ENCODE measurements at places on chromosomes 3 and 15. TPM values are rescaled to one million over a fixed set of nuclear protein-coding genes. Genes with fewer than 3 reads are reported as not detected.
A peak's percentile ranks its signal among the peaks of the same experiment; 100 is the strongest.

ATP10A gene
- polyA plus RNA-seq, result 0.71 TPM

CTXND1 gene
- not detected for polyA plus RNA-seq

SLC2A2 gene
- polyA plus RNA-seq, result not detected

FBXO45 gene
- 1.8 TPM for polyA plus RNA-seq

ALDH1A2 gene
- polyA plus RNA-seq, result 3.4 TPM

SEMA3B gene
- polyA plus RNA-seq, result not detected

LIPC gene
- 0.37 TPM for polyA plus RNA-seq

AGTR1 gene
- not detected for polyA plus RNA-seq

TMEM44 gene
- not detected for polyA plus RNA-seq

SLC30A4 gene
- polyA plus RNA-seq, result 0.21 TPM

- H3K4me1 ChIP-seq, result no peaks in the 10 kb centered on the region
- no peak overlapping the region for H3K4me3 ChIP-seq
- no peak for DNase-seq
- peaks cover 8% of the 10 kb centered on the region for H3K27me3 ChIP-seq
- H3K36me3 ChIP-seq, result no peaks in the 10 kb centered on the region
- no peak overlapping the region for H3K27ac ChIP-seq
Measured at GRCh38 chr15:89457086-89457485, 39.3 kb downstream of the RHCG start.

DNA sequence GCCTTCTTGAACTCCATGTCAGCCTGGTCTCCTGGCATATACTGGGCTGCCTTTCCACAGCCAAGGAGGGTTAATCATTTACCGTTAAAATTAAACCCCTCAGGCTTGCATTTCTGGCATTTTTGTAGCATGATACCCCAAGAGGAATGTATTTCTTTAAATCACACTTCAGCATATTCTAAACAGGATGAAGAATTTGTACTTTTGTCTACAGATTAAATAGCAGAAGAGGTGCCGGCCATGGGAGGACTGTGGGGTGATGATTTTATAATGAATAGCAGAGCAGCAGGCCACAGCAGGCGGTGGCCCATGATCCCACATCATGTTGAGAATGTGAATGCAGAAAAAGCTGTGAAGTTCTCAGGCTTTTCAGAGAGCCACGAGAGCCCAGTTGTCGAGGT is 90.2 kb downstream of the ARNT2 start:
- H3K27me3 ChIP-seq, result no peaks in the 10 kb centered on the region
- no peak for DNase-seq
- no peaks in the 10 kb centered on the region for H3K36me3 ChIP-seq

DNA sequence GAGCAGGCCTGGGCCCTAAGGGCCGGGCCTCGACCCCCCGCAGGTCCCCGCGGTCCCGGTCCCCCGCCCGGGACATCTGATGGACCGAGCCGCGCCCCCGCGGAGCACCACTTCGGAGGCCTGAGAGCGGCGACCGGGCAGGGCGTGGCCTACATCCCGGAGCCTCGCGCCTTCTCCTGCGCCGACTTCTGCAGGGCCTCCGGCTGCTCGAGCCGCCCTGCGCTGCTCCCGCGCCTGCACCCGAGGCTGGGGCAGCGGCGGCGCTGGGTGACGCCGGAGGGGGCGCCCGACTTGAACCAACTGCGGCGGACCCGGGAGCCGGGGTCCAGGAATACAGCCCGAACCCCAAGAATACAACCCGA is 14.9 kb upstream of the GP9 start:
- no peak for DNase-seq
- peaks cover 3% of the 10 kb centered on the region for H3K4me1 ChIP-seq
- peaks cover 47% of the 10 kb centered on the region for H3K27me3 ChIP-seq
- H3K4me3 ChIP-seq, result no peak overlapping the region

DNA sequence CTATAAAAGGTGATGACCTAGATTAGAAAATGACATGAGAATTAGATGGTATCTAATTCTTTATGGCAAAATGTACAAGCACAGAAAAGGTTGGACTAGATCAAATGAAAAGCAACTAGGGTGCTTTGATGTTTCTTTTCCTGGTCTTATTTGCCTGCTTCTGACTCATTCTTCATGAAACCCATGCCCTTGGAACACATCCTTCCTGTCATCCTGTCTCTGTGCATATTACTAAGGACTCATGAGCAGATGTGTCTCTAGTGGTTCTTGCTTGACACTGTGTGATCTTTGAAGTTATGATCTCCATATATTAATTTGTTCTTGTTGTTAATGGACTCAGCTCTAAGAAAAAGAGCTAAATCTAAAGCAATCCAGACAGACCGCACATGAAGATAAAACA is 314.0 kb downstream of the ERC2 start:
- H3K27me3 ChIP-seq, result no peaks in the 10 kb centered on the region
- H3K36me3 ChIP-seq, result no peaks in the 10 kb centered on the region
- no peak for DNase-seq
- peaks cover 15% of the 10 kb centered on the region for H3K4me1 ChIP-seq
- H3K4me3 ChIP-seq, result no peak overlapping the region

- DNase-seq, result no peak
- H3K4me1 ChIP-seq, result peaks cover 8% of the 10 kb centered on the region
- peaks cover 16% of the 10 kb centered on the region for H3K36me3 ChIP-seq
- no peaks in the 10 kb centered on the region for H3K27me3 ChIP-seq
- no peak overlapping the region for H3K4me3 ChIP-seq
Measured at GRCh38 chr3:50653937-50654595, 20.7 kb upstream of the DOCK3 start.

- H3K27me3 ChIP-seq, result no peaks in the 10 kb centered on the region
- peaks cover 50% of the 10 kb centered on the region for H3K36me3 ChIP-seq
- peaks cover 12% of the 10 kb centered on the region for H3K4me1 ChIP-seq
- H3K27ac ChIP-seq, result no peak overlapping the region
Measured at GRCh38 chr15:68097029-68097428, 42.9 kb downstream of the PIAS1 start.

DNA sequence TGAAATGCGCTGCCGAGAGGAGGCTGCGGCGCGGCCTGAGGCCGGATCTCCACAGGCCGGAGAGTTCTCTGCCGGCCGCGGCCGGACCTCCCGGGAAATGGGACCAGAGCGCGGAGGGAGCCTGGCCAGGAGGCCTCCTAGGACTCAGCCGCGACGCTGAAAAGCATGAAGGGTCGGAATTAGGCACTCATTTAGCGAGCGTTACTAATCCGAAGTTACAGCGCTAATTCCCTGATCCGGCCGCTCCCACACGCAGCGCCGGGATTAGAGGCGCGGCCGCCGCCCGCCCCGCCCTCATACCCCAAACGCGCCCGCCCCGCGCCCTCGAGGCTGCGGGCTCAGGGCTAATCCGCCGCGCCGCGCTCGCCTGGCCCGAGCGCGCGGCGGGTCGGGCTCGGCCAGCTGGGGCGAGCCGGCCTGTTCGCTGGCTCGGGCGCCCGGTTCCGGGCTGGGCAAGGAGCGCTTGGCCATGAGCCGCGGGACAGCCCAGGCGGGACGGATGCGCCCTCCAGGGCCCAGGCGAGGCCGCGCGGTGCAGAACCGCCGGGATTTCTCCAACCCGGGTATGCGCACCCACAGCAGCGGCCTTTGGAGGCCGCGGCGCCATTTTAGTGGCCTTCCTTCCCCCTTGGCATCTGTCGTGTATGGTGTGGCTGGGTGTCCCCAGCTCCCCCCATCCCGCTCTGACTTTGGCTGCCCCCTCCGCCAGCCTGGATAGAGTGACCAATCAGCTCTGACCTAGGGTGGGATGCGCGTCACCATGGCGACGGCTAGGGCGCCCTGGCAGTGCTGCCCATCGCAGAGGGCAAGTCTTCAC is 36.8 kb upstream of the POLG start:
- no peak overlapping the region for H3K4me3 ChIP-seq
- peaks cover 37% of the 10 kb centered on the region for H3K4me1 ChIP-seq
- peaks cover 98% of the 10 kb centered on the region for H3K27me3 ChIP-seq
- H3K36me3 ChIP-seq, result no peaks in the 10 kb centered on the region

DNA sequence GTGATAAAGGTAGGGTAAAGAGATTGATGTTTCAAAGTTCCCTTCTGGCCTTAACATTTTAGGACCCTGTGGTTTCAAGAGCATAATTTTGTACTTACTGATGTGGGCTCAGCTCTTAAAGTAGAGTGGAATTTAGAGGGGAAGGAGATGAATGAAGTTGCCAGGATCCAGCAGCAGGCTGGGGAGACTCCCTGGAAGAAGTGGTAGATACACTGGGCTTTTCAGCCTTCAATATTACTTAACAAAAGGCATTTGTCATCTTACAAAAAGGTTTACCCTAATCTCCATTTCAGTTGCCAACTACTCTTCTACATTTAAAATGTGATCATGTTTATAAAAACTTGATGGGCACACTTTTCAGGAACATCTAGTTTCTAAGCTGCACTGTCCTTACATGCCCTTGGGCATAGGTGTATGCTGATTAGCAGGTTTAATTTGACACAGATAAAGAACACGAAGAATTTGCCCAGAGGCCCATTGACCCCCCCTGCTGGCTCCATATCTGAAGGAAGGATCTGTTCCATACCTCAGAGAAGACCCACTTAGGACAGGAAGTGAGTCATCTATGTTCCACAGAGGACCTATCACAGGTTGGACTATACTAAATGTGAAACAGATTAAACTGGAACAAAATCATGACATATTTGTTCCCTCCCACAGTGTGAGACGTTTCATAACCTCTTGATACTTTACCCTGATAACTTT is 93.0 kb upstream of the LPP start:
- H3K4me1 ChIP-seq, result no peaks in the 10 kb centered on the region
- no peak overlapping the region for H3K27ac ChIP-seq
- no peaks in the 10 kb centered on the region for H3K36me3 ChIP-seq
- no peaks in the 10 kb centered on the region for H3K27me3 ChIP-seq
- H3K4me3 ChIP-seq, result no peak overlapping the region
- DNase-seq, result peak; percentile 34

- no peak overlapping the region for H3K4me3 ChIP-seq
- DNase-seq, result no peak
- peaks cover 50% of the 10 kb centered on the region for H3K36me3 ChIP-seq
- H3K27ac ChIP-seq, result no peak overlapping the region
Measured at GRCh38 chr3:51937014-51937413, 4.7 kb downstream of the RRP9 start.

DNA sequence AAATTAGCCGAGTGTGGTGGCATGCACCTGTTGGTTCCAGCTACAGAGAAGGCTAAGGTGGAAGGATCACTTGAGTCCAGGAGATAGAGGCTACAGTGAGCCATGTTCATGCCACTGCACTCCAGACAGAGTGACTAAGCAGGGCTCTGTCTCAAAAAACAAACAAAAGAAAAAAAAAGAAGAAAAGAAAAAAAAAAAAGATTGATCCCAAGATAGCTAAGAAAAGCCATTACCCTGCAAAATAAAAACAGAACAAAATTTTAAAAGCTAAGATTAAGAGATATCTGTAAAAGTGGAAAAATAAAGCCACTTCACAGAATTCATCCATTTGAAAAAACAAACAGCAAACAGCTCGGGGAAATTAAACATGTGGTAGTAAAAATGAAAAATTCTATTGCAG is 23.8 kb downstream of the LRRC2 start:
- H3K4me3 ChIP-seq, result no peak overlapping the region
- H3K36me3 ChIP-seq, result no peaks in the 10 kb centered on the region
- H3K4me1 ChIP-seq, result peaks cover 24% of the 10 kb centered on the region
- no peaks in the 10 kb centered on the region for H3K27me3 ChIP-seq
- H3K27ac ChIP-seq, result no peak overlapping the region

- no peak overlapping the region for H3K27ac ChIP-seq
- no peaks in the 10 kb centered on the region for H3K27me3 ChIP-seq
- no peaks in the 10 kb centered on the region for H3K36me3 ChIP-seq
- H3K4me1 ChIP-seq, result peaks cover 45% of the 10 kb centered on the region
- H3K4me3 ChIP-seq, result no peak overlapping the region
- DNase-seq, result no peak
Measured at GRCh38 chr3:43260412-43260811, 25.9 kb upstream of the SNRK start.

DNA sequence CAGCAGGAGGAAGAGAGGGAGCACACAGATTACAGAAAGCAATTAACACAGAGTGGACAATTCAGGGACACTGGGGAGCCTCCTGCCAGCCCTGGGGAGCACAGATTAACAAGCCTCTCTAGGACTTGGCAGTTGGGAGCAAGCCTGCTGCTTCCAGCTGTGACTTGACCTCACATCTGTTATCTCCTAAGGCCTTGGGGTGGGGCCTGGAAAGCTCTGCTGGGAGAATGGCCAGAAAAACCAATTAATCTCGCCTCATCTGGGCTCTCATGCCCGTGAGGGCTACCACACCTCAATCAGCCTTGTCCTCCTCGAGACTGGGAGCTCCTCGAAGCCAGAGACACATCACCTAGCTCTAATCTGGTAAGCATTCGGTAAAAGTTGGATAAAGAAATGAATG is 39.1 kb downstream of the SEMA5B start:
- DNase-seq, result no peak
- H3K27ac ChIP-seq, result no peak overlapping the region
- no peaks in the 10 kb centered on the region for H3K4me1 ChIP-seq
- H3K27me3 ChIP-seq, result peaks cover 25% of the 10 kb centered on the region
- no peak overlapping the region for H3K4me3 ChIP-seq

DNA sequence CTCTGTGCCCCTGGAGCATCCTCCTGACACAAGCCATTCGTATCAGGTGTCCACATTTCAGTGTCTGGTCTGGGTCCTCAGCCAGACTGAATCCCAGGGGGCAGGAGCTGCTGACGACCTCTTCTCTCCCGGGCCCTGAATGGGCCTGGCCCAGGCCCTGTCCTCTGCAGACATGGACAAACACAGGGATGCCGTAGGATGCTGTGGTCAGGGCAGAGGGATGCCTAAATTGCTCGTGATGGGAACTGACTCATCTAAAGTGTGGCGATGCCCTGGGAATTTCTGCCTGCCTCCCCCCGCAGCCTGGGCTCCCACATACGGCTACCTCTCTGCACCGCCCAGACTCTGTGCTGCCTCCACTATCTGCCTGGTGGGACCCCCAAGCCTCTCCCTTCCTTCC is 58.5 kb upstream of the CTSH start:
- H3K4me3 ChIP-seq, result no peak overlapping the region
- H3K27ac ChIP-seq, result no peak overlapping the region
- peaks cover 25% of the 10 kb centered on the region for H3K4me1 ChIP-seq
- DNase-seq, result no peak
- H3K36me3 ChIP-seq, result no peaks in the 10 kb centered on the region

GRCh38 chr3:37862219-37862902 is 681 bp downstream of the CTDSPL start:
- H3K4me3 ChIP-seq, result peak overlapping the region; percentile 20
- H3K27me3 ChIP-seq, result no peaks in the 10 kb centered on the region
- peaks cover 27% of the 10 kb centered on the region for H3K4me1 ChIP-seq
- H3K27ac ChIP-seq, result no peak overlapping the region
- H3K36me3 ChIP-seq, result no peaks in the 10 kb centered on the region

GRCh38 chr15:79952329-79952728 is 18.7 kb downstream of the BCL2A1 start:
- peak; percentile 76 for DNase-seq
- peaks cover 68% of the 10 kb centered on the region for H3K4me1 ChIP-seq
- no peaks in the 10 kb centered on the region for H3K36me3 ChIP-seq
- H3K4me3 ChIP-seq, result no peak overlapping the region

DNA sequence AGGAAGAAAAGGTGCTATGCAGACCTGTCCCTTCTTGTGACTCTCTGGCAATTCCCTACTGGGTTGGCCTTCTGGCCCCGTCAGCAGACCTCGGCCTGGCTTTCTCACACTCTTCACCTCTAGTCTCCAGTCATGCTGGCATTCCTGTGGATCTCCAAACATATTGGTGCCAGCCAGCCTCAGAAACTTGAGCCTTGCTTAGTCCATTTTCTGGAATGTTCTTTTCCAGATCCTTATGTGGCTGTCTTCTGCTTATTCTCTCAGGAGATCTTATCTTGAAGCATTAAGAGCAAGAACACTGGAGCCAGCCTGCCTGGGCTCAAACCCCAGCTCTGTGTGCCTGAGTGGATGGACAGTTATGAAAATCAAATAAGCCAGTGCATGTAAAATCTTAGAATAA is 88.2 kb upstream of the NTRK3 start:
- H3K27me3 ChIP-seq, result no peaks in the 10 kb centered on the region
- H3K27ac ChIP-seq, result no peak overlapping the region
- no peaks in the 10 kb centered on the region for H3K4me1 ChIP-seq
- no peak overlapping the region for H3K4me3 ChIP-seq
- no peaks in the 10 kb centered on the region for H3K36me3 ChIP-seq

Measured in CD14-positive monocyte (primary cell).